ENCODE measurements at places on chromosomes 5 and 9.

DNA sequence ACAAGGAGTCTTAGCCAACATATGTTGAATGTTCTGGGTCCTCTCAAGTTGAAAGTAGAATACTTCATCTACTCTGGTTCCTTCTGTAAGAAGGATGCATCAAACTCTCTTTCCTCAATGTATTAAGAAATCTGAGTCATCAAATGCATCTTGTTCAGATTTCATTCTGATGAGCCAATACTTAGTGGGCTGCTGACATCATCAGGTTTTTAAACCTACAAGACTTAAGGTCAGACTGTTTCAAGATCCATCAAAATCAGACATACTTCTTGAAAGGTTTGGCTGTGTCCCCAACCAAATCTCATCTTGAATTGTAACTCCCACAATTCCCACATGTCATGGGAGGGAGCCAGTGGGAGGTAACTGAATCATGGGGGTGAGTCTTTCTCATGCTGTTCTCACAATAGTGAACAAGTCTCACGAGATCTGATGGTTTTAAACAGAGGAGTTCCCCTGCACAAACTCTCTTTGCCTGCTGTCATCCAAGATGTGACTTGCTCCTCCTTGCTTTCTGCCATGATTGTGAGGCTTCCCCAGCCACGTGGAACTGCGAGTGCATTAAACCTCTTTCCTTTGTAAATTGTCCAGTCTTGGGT, 168.8 kb downstream of the RAPGEF6 start:
- peak; percentile 77 for DNase-seq

DNA sequence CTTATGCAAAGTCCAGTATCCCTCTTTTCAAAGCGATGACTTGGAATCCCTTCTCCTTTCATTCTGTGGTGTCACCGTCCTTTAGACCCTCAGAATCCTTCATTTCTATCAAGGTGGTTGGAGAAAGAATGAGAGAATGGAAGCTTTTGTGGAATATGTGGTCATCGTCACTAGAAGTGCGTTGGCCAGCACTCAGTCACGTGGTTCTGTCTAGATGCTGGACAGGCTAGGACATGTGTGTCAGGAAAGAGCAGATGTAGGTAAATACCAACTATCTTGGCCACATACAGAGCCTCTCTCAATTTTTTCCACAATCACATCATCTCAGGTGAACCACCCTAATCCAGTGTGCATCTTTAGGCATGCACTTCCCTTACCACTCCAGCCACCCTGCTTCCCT, 206.0 kb downstream of the ARRDC3 start:
- no peak for DNase-seq

- DNase-seq = no peak
Observed at GRCh38 chr5:36198281-36198680, 43.4 kb downstream of the NADK2 start.

DNA sequence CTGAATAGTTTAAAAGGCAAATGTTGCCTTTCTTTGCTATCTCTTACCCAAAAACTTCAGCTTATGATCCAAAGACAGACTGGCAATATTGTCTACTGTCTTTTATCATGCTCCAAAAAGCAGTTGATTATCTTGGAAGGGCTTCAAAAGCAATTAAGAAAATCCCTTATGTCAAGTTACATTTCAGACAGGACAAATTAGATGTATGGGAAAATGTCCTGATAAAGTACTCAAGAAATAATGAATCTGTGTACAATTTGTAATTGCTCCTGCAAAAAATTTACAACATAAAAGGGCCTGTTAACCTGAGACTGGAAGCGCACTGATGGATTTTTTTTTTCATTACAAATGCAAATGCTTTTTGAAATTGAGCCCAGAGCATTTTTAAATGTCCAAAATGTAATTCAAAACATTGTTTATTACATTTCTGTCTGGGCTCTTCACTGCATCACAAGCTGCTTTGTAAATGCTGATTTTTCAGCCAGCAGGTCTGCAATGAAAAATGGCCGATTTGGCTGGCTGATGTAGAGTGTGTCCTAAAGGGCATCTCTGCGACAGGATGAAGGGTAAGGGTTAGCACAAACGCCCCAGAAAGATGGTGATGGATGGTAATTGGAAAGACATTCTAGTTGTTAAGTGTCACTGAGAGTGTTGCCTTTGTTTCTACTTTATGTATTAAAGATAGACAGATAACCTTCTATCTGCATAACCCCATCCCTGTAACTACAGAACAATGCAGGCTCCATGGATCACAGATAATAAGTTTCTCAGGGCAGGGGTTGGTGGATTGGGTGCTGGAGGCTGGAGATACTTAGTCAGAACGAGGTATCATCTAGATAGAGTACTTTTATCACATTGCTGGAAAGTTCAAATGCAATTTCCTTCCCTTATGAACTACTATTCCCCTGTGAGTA, 27.0 kb downstream of the MAT2B start:
- DNase-seq = no peak

DNA sequence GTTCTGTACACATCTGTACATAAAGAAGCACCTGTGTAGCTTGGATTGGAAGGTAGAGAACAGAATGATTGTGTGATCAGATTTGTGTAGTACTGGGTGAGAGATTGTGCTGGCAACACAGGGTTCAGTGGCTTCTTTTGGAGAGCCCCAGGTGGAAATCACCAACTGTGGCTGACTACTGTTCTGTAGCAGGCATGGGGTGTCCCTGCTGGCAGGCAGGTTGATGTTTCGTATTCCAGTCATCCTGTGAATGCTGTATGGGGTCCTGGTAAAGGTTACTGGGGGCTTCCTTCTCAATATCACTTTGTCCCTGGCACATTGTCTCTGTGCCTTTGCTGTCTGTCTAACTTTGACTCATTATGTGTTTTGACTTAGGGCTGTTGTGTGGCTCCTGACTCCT, 5.3 kb downstream of the ASPN start:
- DNase-seq = no peak

Data from HT1080 (cell line).